GM12864 (cell line): ENCODE measurements at places on chromosomes 1 and 21.

DNA sequence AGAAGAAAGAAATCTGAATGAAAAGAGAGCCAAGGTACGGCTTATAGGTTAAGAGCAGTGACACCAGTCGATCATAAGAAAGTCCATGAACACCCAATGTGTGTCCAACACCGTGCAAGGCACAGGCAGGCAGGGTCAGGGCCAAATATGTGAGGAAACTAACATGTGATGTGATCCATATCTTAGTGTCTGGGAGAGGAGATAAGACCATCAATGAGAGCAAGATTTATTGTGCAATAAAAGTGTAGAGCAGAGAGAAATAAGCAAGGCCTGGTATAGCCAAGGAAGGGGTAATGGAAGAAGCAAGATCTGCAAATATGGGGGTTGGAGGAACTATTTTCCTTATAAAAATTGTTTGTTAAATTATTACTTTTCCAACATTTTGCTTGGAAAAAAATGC lies 198.8 kb downstream of the CRB1 start:
- no peak for DNase-seq

DNA sequence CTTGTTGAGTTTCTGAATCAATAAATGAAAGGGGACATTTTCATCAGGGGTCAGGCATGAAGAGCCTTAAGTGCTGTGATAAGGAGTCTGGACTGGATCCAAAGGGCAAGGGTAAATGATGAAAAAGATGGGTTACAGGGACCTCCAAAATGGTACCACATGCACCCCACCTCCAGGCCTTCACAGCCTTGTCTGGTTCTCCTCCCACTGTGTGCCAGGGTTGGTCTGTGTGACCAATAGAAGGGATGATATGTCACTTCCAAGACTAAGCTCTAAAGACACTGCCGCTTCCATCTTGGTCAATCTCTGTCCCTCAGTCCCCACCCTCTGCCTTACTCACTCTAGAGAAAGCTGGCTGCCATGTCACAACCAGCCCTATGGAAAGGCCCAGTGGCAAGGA lies 140.6 kb downstream of the ZNF281 start:
- DNase-seq, result no peak

DNA sequence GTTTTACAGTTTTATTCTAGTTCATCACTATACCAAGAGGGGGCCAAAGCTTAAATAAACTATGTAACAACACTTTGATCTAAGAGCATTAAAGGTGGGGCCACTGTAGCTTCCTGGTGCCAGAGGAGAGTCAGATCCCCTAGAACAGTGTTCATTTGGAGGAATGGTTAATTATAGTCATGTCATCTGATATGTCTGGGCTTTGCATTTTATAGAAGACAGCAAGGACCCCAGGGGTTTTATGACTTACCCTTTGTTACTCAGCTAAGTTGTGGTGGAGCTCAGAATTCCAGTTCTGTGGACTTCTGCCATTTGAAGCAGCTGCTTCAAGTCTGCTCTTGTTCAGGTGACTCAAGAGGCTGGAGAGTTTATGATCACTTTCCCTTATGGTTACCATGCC lies 16.7 kb downstream of the KDM4A start:
- no peak for DNase-seq

DNA sequence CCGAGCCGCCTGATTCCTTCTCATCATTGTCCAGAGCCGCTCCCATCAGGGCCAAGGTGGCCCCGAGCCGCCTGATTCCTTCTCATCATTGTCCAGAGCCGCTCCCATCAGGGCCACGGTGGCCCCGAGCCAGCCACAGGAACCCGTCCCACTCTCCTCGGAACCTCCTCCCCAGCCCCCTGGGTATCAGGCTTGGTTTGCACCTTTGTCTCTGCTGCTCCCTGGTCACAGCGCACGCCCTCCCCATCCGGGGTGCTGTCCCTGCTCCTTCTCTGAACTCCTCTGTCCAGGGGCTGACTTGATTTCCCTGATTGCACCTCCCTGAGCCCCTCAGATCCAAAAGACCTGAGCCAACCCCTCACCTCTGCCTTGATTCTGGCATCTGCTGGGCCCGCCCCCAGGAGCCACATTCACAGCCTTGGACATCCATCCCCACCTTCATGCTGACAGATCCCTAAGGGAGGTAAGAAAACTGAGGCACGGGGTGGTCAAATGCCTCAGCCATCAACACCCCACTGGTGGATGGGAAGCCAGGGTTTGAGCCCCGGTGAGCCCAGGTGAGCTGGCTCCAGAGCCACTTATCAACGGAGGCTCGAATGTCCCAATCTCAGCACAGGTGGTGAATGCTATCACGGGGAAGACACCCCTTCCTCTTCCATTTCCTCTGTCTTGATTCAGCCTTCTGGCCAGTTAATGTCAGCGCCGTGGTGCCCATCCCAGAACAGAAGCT lies 25.6 kb upstream of the COL18A1 start:
- DNase-seq, result no peak

GRCh38 chr1:206685769-206686477 lies 1.2 kb downstream of the MAPKAPK2 start:
- no peak for DNase-seq

DNA sequence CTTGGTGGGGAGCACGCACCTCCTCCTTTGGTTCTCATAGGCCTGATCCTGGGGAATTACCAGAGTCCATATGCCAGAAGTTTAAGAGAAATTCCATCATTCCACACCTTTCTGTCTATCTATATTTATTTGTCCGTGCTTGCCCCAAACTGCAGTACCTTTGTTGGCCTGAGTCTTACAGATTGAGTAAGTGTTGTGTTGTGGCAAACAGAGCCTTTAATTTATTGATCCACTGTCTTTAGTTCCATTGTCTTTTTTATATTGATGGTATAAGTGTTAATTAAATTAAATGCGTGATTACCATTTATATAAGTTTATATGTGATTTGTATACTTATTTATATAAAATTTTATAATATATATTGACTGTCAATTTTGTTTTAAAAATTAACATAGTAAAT lies 4.9 kb downstream of the SH3BGR start:
- DNase-seq, result no peak

- DNase-seq, result no peak
These were observed 346.9 kb upstream of the DAB1 start for GRCh38 chr1:57770772-57771171.

DNA sequence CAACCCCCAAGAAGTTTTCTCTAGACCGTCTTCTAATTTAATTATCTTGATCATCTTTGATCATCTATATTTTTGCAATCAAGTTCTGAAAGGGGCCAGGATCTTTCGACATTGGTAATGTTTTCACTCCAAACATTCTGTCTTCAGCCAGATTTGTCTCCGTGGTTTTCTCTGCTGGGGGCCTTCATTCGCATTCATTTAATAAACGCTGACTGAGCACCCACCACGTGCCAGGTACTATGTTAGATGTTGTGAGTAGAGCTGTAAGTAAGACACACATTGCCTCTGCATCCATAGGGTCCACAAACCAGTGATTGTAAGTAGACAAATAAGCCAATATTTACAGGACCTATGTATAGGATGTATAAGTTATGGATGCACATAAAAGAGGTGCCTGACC lies 134.5 kb upstream of the MROH9 start:
- no peak for DNase-seq

DNA sequence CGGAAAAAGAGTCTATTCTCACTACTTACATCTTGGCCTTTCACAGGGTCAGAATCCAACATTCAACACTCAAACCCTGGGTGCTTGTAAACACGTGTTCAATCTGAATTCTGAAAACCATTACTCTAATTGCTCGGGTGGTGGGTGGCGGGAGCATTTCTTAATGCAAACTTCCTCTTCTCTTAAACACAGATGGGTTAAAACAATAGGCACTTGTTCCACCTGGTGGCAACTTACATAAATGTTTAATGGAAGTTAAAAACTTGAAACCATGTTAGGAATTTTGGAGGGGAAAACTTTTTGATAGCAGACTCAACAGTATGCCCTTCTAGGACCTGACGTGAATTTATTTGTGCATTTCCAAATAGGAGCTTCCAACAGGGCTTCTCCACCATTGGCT lies 23.4 kb upstream of the TDRD10 start:
- no peak for DNase-seq

DNA sequence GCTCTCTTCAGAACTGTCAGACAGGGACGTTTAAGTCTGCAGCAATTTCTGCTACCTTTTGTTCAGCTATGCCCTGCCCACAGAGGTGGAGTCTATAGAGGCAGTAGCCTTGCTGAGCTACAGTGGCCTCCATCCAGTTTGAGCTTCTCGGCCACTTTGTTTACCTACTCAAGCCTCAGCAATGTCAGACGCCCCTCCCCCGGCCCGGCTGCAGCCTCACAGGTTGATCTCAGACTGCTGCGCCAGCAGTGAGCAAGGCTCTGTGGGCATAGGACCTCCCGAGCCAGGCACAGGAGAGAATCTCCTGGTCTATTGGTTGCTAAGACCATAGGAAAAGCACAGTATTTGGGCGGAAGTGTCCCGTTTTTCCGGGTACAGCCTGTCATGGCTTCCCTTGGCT lies 89.9 kb upstream of the PDC start:
- DNase-seq, result no peak

GRCh38 chr1:28233264-28233606 lies 406 bp upstream of the DNAJC8 start:
- no peak for DNase-seq

GRCh38 chr1:13830170-13830569 lies 130.2 kb downstream of the PRDM2 start:
- no peak for DNase-seq

DNA sequence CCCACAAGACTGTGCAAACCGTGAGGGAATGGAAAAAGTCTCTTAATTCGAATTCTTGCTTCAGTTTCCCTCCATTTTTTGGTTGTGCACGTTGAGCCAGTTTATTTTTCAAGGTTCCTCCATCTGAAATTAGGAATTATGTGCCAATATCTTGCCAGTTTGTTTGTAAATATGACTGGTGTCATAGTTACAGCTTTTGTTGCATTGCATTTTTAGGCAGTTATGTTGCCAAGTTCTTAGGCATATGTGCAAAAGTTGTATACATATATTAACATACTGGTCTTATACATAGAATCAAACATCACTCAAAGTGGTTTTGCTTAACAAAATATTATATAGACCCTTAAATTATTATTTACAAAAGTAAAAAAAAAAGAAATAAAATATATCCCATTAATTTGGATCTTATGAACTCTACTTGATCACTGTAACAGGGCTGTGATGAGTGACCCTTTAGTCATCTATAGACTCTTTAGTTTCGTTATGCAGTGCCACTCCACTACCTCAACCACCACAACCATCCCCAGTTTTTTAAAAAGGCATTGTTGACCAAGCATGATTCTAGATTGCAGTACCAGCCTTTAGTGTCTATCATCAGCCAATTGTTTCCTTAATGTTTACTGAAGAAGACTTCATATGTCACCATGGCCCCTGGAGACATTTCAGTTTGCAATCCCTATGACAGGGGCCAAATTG lies 20.9 kb upstream of the DYNLT5 start:
- DNase-seq, result no peak

DNA sequence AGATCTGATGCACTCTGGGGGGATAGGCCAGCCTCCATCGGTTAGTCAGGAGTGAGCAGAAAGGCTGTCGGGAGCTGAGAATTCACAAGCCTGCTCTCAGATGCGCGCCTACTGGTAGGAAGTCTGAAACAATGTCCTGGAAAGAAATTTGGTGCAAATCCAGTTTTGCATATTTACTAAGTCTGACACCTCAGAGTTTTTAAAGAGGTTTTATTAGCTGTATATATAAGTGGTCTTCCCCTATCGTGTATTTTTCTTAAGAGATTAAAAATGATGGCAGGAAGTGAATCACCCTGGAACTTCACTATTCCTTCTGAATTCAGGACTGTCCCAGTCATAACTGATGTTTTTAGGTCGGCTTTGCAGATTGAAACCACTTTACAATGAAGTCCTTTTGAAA lies 99.8 kb upstream of the C1orf105 start:
- DNase-seq, result no peak

DNA sequence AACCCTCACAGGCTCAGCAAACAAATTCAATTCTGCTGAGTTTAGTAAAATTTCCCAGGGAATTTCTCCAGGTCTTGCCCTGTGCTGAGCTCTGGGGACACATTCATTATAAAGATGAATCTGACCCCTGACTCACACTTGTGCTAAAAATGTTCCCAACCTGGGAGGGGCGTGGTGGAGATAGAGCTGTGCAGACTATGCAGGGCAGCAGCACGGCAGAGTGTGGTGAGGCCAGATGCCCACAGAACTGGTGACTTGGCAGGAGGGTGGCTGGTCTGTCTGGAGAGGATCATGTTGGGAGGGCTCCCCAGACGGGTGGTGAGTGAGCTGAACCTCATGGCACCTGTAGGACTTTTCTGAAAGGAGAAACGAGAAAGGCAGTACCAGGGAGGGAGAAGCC lies 31.6 kb downstream of the FAAH start:
- no peak for DNase-seq

DNA sequence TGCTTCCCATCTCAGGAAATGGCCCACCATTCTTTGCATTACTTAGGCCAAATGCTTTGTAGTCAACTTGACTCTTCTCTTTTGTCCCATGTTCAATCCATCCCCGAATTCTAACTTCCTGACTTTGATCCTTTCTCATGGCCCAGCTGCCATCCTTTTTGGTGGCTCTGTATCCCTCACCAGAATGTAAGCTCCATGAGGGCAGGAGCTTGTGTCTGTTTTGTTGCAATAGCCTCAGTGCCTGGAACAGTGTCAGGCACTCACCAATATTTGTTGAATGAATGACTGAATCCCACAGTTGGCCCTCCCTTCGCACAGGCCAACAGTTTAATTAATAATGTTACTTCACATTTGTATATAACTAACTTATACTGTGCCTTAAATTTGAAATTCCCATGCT lies 3.1 kb upstream of the PARP1 start:
- no peak for DNase-seq

DNA sequence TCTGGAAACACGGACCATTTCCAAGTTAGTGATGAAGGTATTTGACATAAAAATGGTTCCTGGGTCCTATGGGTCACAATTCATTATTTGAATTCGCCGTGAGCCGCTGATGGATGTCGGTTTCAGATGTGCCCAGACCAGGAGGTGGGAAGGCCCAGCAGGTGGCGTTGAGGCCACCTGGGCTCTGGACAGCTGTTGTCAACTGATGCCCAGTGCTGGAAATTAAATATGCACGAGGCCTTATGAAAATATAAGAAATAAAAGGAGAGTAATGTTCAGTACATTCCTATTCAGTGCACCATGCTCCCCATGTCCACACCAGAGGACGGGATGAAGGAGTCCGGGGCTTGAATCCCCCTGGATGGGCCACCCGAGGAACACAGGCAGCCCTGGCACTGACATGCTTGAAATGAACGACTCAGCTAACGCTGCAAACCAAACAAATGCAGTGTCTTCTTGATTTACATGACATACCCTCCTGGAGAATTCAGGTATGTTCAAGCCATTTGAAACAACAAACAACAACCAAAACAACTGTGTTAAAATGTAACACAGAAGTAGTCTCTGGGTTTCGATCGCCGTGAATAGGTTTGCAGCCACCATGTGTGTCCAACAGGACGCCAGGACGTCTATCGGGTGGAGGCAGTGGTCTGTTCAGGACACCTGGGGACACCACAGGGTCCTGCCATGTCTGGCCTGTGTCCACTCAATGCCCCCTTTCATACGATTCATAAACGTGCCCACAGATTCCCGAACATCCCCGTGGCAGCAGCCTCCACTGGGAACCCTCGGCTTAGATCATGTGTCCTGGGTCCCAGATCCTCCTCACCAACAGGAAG lies 6.1 kb downstream of the TFF3 start:
- no peak for DNase-seq
